Left kidney (tissue), 8 donors: ENCODE measurements at places on chromosomes 2 and 18. TPM values are rescaled to one million over a fixed set of nuclear protein-coding genes. Genes with fewer than 3 reads are reported as not detected.
A peak's percentile ranks its signal among the peaks of the same experiment; 100 is the strongest.

DNA sequence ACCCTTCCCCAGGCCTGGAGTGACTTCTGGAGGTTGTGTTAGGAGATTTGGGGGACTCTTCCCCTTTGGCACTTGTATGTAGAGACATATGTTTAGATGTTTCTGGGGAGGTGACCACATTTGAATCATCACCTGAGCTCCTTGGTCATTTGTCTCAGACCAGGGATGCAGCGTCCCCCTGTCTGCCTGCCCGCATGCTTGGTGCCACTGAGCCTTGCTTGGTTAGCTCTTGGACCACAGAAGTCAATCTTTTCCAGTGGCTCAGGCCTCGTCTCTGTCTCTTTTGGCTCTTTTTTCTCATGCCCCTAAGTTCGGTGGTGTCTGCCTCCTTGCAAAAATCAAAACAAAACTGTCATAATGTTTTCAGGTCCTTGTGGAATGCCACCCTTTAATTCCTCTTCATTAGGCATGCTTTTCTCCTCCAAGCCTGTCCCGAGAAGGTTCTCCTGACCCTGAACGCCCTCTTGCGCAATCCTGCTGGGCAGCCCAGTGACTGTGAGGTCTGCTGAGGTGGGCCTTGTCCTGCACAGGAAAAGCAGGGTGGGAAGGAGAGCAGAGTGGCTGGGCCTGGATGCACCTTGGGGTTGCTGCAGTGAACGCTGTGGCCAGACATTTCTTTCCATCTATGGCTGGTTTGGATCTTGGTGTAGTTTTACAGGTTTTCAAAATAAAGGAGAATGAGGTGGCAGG lies 24.9 kb downstream of the GLI2 start:
- no peak for DNase-seq

DNA sequence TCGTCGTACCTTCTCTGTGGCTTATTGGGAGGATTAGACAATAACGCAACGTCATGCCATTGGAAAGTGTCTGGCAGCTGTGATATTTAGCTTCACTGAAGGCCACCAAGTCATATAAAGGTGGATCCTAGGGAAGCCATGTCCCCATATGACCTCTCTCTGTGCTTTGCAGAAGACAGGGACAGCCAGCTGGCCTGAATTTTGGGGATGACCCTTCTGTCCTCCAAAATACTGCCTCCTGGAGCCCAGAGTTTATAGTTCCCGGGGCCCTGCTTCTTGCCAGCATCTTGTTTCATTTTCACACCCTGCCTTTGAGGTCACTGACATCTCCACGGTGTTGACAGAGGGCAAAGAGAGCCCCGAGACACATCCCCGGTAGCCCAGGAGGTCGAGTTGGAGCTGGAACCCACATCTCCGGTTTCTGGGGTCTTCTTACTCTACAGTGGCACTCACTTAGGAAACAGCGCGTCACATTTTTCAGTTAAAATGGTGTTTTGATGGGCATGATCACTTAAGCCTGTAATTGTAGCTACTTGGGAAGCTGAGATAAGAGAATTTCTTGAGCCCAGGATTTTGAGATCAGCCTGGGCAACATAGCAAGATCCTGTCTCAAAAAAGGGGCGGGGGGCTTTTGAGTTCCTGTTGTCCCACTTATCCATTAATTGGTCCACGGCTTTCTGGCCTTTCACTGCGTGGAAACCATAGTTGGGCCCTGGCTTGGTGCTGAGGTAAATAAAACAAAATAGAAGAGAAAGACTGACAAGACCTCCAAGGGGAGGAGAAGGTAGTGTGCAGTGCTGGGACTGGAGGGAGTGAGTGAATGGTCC lies 101.1 kb downstream of the DDX1 start:
- no peak for DNase-seq

The ASAP2 gene
- 66.1 TPM for polyA plus RNA-seq

- DNase-seq = no peak
Observed at GRCh38 chr2:203689426-203690116, 16.9 kb upstream of the CD28 start.

The STK11IP gene
- 31.2 TPM for polyA plus RNA-seq

The UCN gene
- polyA plus RNA-seq = 0.65 TPM

The SNX17 gene
- 94.4 TPM for polyA plus RNA-seq

- DNase-seq = peak; percentile 8
Observed at GRCh38 chr2:17517481-17518211, 594 bp downstream of the RAD51AP2 start.

The FOXI3 gene
- polyA plus RNA-seq = 0.22 TPM

DNA sequence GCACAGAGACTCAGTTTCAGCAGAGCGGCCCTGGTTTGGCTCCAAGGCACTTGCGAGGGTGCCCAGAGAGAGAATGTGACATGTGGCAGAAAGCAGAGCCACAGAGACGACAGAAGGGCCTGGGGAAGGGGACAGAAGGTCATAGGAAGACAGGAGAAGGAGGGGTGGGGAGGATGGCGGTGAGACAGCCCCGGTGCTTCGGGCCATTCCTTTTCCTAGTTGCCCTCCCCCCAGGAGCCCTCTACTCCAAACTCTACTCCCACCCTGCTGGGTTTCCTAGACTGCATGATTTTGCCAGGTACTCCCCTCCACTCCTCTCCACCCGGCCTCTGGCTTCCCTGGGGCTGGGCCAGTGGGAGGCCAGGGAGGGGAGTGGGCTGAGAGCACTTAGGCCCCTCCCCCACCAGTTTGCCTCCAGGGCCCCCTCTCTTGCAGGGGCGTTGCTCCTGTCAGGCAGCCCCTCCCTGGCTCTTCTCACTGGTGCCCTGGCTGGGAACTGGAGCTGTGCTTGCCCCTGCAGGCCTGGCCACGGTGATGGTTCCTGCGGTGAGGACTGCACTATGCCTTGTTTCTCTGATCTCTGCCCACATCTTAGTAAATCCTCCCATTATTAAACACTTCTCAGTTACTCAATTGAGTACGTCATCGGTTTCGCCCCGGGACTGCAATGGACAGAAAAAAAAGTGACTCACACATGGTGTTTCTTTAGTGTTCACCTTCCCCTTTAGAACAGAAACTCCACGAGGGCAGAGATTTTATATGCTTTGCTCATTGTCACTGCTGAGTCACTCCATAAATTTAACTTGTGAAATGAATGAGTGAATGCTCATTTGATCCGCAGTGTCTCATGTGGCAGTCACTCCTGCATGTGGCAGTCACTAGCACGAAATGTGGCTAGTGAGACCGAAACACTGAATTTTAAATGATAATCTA lies 58.7 kb upstream of the SP3 start:
- no peak for DNase-seq

DNA sequence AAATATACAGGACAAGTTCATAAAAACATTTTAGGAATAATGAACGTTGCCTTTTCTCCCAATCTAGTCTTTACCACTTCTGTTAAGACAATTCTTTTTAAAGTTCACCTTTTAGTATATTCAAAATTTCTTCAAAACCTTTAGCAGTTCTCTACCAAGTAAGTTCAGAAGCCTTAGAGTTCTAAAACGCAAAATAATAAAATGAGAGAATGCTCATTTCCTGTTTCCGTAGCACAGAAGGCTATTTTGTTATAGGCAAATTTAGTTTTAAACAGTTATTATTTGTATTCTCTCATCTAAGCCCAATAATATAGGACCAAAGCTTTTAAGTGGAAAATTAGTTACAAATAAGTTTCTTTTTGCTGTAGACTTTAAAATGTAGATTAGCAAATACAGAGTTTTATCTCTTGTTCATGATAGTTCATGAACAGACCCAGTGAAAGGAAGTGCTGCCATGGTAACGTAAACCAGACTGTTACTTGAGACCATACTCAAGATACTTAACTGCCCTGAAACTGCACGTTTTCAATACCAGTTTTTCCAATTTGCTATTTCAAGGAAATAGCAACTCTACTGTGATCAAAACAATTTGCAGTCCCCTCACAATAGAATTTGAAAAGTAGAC lies 173.1 kb upstream of the STON1 start:
- DNase-seq = peak; percentile 32

DNA sequence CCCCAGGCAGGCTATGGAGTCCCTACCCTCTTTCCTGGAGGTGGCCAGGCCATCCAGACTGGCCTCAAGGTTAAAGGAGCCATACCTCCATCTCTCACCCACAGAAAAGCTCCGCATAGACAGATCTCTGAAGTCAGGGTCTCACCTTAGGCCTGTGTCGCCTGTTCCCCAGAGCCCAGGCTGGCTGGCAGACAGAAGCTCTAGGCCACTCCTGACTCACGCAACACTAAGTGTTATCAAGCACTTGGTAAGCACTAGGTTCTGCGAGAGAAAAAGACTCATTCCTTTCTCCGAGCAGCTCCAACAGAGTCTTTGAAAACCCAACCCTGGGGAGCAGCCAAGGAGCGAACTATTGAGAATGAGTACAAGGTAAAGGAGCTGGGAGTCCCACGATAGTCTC lies 6.1 kb downstream of the SMAD7 start:
- no peak for DNase-seq

DNA sequence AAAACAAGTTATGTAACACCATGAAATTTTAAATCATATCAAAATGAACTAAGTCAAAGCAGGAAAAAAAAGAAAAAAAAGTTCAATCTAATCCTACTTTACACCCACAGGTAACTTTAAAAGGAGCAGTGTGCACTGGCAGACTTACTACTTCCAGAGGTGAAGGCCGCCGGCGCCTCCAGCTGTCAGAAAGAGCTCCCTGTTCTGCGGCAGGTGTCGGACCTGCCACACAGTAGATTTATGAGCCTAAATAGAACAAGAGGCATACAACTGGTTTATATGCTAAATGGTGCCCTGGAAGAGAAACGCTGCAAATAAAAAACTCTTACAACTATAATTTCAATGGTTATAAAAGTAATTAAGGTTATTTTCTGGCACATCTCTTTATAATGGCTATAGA lies 23.1 kb upstream of the PNO1 start:
- no peak for DNase-seq

DNA sequence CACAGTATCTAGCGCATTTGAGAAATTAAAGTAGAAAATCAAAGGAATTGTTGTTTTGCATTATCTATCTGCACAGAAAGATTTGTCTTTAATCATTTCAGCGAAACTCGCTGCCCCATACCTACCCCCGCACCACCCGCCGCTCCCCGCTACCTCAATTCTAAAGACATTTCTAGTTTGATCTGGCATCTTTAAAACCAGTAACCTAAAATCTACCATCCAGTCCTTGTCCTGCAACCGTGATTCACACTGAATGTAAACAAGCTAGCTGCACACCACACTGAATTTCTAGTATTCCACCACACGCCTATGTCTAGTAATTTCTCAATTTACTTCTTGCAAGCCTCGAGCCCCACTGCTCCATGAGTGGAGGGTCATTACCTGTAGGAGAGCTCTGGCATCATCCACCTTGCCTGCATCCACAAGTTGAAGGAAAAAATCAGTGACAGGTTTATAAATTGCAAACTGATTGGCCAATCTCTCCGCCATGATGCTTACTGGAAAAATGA lies 60.1 kb downstream of the ABCG8 start:
- DNase-seq = no peak

GRCh38 chr2:37343537-37344434 lies 644 bp upstream of the QPCT start:
- DNase-seq = no peak

DNA sequence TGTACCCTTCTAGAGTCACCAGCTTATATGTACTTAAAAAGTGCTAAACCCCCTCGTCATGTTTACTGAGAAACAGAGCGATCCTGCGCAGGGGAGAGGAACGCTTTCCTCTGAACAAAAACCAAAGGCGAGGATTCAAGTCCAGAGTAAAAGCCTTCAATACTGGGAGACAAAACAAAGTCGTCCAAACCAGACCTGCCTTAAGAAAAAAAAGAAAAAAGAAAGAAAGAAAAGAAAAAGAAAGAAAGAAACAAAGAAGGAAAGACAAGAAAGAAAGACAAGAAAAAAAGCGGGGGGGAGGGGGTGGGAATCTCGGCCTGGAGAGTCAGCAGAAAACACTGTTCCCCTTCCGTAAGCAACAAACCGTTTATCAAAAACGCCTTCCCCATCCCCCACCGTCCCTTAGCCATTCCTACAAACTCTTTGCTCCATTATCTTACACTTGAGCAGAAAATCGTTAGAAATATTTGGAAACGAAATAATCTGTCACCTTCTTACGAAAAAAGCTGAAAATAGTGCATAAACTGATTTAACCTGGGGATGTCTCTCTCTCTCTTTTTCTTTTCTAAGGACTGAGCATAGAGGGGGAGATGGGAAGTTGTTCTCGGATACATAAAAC lies 3.3 kb downstream of the PTGR3 start:
- DNase-seq = no peak

- no peak for DNase-seq
Observed at GRCh38 chr2:55361465-55362189, 58.0 kb downstream of the CCDC88A start.

The INPP4A gene
- polyA plus RNA-seq = 26.7 TPM
